Activated CD8-positive, alpha-beta memory T cell treated with anti-CD3 and anti-CD28 coated beads, Interleukin-2, amount 10 ng/mL, durations not matched to agents 7 days and 5 days (primary cell): ENCODE measurements at places on chromosomes 3 and 15. TPM values are rescaled to one million over a fixed set of nuclear protein-coding genes. Genes with fewer than 3 reads are reported as not detected.

The STAB1 gene
- not detected for total RNA-seq

The CHRFAM7A gene
- 0.73 TPM for total RNA-seq

The CASR gene
- total RNA-seq: not detected

The TF gene
- total RNA-seq: 0.91 TPM

The SLC2A2 gene
- not detected for total RNA-seq

The CADPS gene
- not detected for total RNA-seq

The GRK7 gene
- total RNA-seq: not detected

The CNOT10 gene
- total RNA-seq: 52.8 TPM

The TRH gene
- total RNA-seq: not detected
